ENCODE measurements at places on chromosomes 2 and 18. TPM values are rescaled to one million over a fixed set of nuclear protein-coding genes. Genes with fewer than 3 reads are reported as not detected.

Gene LRRTM4
- not detected for total RNA-seq

Gene MAL
- total RNA-seq: not detected

Gene NETO1
- not detected for total RNA-seq

Gene STAT4
- 1.1 TPM for total RNA-seq

Gene MC5R
- total RNA-seq: 0.69 TPM

Gene REL
- 3.1 TPM for total RNA-seq

Gene ZNF521
- 5.0 TPM for total RNA-seq

Gene MOB1A
- total RNA-seq: 95.6 TPM

Gene TUBA3E
- not detected for total RNA-seq

Gene PCARE
- not detected for total RNA-seq

Gene DOK6
- 11.2 TPM for total RNA-seq

Gene APLF
- 0.99 TPM for total RNA-seq

Gene HRH4
- 0.16 TPM for total RNA-seq

DNA sequence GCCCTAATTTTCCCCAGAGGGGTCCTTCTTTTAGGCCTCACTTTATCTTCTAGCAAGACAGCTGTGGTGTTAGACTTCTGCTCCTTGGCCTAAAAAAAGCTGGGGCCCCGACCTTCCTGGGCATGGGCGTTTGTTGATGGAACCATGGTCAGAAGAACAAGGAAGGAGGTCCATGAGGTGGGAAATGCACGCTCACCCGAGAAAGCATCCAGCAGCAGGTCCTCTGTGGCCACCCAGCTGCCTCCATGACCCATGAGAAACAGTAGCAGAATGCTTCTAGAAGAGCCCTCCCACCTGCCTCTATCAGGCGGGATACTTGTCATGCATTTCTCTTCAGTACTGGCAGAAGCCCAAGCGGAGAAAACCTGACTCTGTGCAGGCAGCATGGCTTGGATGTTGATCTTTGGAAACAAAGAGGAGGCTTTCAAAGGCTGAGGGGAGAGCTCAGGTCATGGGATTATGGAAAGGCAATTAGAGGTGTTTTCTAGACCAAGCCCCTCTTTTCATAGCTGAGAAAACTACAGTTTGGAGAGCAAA lies 249.1 kb downstream of the FAM210A start:
- DNase-seq: no peak

- DNase-seq: no peak
Measured at GRCh38 chr2:58740426-58740825, 499.3 kb upstream of the FANCL start.

DNA sequence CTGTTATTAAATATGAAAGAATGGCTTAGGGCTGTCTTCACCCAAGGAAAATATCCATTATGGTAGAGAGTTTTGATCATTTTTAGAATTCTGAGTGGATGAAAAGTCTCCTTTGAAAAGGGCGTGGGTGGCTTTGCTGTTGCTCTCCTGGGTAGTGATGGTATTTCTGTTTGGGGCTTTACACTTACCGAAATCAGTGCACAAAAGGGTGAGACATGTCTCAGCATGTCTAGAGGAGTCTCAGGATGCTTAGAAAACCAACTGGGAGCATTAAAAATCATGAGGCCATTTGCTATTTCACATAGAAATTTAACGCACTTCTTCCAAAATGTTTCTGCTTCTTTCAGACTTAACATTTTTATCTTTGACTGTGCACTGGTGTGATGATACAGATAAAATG lies 49.6 kb downstream of the ZCCHC2 start:
- no peak for DNase-seq

DNA sequence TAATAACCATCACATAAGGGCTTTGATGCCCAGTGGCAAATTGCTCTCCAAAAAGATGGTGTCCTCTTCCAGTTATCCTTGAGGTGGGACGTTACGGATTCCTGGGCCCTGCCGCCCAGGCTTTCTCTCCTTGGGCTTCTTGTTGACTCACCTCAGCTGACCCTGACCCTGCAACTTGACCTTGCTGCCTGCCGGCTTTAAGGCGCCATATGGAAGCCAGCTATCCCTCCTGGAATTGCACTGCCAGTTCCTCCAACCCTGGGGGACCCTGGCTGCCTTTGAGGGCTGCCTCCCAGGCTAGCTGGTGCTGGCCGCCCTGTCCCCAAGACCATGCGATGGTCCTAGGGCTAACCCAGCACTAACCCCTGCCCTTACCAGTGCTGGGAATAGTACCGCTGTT lies 28.3 kb upstream of the B3GNT7 start:
- no peak for DNase-seq

DNA sequence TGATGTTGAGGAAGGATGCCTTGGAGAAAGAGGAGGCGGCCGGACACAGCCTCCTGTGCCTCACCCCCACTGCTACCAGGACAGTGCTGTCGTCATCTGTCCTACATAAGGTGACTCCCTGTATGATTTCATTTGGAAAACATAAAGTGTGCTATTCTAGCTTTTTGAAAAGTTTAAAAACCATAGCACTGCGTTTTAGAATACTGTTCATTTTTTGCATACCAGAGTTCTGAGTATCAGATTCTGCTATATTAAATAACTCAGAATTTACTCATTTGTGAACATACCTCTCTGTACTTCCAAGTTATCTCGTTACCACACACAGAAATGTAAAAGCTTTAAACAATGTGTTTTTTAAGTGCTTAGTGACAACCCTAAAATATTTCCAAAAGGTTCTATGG lies 302.9 kb downstream of the LRRTM1 start:
- peak; percentile 9 for DNase-seq

GRCh38 chr2:233455006-233455405 lies 100.7 kb downstream of the DGKD start:
- DNase-seq: no peak

- peak; percentile 76 for DNase-seq
Measured at GRCh38 chr2:133841900-133842299, 273.6 kb upstream of the NCKAP5 start.

DNA sequence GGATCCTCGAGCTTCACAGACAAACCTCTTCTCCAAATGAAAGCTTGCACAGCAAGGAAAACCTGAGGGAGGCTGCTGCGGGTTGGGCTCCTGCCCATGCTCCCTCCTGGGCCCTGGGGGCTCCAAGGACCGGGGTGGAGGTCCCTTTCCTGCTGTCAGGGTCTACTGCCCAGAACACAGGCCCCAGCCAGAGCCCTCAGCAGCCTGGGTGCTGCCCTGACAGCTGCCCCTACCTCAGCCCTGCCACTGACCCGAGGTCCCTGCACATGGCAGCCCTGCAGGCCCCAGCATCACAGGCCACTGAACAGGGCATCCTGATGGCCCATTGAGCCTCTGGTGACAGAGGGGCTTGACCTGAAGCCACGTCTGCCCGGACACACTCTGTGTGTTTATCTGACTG lies 41.0 kb downstream of the CROCC2 start:
- no peak for DNase-seq

- no peak for DNase-seq
Measured at GRCh38 chr2:149122516-149122915, 84.0 kb downstream of the LYPD6B start.

GRCh38 chr18:23970161-23971096 lies 44.1 kb upstream of the TTC39C start:
- DNase-seq: no peak

- DNase-seq: no peak
Measured at GRCh38 chr2:55879976-55880375, 43.6 kb downstream of the EFEMP1 start.

DNA sequence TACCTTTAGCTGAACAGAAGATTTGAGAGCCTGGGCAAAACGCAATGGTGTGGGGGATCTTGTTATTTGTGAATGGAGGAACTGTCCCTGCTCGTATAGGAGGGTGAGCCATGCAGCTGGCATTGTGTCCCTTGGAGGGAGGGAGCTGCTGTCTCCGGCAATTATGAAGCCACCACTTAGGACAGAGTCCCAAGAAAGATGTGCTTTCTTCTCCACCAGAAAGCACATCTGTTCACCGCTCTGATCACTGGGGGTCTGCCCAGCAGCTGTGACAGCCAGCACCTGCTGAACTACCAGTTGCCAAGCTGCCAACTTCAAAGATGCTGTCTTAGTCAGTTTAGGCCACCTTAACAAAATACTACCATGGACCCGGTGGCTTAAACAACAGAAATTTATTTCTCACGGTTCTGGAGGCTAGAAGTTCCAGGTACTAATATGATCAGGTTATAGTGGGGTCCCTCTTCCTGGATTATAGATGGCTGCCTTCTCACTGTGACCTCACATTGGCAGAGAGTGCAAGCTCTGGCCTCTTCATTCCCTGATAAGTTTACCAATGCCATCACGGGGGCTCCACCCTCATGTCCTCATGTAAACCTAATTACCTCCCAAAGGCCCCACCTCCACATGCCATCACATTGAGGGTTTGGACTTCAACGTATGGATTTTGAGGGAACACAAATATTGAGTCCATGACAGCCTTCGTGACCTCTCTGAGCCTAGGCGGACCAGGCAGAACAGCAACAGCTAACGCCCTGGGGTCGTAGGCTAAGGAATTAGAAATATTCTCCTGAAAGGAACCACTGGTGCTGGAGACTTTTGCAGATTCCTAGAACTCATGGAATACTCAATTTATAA lies 148.3 kb downstream of the RHBDD1 start:
- DNase-seq: no peak

DNA sequence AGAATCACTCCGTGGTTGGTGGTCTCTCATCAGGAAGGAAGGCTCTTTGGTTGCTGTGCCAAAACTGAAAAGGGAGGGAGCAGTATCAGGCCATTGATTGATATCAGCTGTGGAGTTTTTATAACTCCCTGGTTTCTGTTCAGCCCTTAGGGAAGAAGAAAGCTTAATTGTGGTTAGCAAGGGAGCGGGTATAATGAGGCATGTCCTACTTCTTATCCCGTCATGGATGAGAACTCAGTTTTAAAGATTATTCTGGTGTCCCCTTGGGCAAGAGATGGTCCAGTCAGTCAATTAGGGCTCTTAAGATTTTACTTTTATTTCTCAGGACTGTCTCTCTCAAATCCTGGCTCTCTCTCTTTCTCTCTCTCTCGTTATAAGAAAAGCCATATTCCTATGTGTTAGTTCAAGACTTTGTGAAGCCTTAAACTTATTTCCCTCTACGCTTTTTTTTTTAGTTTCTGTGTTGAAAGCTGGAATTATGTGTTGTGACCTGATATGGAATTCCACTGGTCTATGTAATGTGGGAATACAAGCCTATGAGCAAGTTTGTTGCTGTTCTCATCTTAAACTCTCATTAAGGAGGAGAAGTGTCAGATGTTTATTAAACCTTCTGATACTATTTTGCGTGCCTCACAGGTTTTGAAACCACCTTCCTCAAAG lies 514.0 kb upstream of the CDH2 start:
- no peak for DNase-seq

DNA sequence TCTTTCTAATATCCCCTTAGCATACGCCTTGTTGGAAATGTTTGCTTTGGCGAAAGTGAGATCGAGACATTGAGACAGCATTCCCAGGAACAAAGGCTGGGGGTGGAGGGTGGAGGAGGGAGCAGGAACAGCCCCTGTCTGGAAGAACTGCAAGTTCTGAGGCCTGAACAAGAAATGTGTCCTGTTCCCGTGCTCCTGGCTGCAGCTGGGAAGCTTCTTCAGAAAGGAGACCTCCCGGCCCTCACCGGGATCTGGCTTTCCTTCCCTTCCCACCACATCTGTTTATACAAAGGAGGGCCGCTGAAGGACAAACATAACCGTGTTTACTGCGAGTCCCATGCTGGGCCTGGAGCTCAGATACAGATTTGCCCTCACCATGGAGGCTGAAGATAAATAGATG lies 35.9 kb downstream of the AFF3 start:
- DNase-seq: no peak

GRCh38 chr18:52333860-52334259 lies 6.1 kb upstream of the DCC start:
- no peak for DNase-seq

DNA sequence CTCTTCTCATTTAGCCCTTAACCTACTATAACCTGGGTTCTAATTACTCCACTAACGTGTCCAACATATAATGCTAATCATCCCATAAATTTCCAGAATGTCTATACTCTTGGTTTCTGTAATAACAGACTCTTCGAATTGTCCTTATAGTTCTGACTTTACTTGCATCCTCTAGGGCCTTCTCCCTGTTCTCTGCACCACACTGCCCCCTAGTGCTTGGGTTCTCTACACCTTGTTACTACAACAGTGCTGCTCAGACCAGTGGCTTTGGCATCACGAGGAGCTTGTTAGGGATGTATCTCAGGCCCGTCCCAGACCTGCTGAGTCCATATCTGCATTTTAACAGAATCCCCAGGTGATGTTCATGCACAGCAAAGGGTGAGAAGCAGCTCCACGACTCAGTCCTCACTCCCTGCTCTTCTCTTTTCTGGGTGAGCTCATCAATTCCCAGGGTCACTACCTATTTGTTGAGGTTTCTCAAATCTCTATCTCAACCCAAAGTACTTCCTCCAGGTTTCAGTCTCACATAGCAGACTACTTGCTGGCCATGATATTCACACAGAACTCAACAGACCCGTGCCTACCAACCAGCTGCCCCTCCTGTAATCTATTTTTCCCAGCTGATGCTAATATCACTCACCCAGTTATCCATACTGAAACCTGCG lies 14.5 kb upstream of the DDX1 start:
- peak; percentile 72 for DNase-seq

- DNase-seq: no peak
Measured at GRCh38 chr2:152127628-152128027, 28.8 kb upstream of the CACNB4 start.

GRCh38 chr2:169086893-169087467 lies 17.6 kb downstream of the DHRS9 start:
- no peak for DNase-seq

GRCh38 chr2:18924886-18925285 lies 335.5 kb upstream of the NT5C1B start:
- DNase-seq: no peak

DNA sequence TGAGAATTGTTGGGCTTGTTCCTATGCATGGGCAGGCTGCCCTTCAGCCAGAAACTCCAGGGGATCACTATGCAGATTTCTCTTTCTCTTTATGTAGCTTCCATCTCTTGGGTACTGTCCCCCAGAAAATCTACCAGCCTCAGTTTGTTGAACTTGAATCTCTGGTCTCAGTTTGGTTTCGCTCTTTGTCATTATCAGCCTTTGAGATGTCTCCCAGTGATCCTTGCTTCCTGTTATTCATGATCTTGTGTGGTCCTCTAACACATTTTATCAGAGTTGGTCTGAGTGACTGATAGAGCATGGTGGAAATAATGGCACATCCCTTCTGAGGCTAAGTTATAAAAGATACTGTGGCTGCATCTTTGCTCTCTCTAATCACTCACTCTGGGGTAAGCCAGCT lies 7.8 kb downstream of the TMEM87B start:
- DNase-seq: no peak

- no peak for DNase-seq
Measured at GRCh38 chr2:239905884-239906654, 119.1 kb downstream of the NDUFA10 start.

GRCh38 chr18:73663581-73663980 lies 484.1 kb downstream of the FBXO15 start:
- DNase-seq: peak; percentile 33

DNA sequence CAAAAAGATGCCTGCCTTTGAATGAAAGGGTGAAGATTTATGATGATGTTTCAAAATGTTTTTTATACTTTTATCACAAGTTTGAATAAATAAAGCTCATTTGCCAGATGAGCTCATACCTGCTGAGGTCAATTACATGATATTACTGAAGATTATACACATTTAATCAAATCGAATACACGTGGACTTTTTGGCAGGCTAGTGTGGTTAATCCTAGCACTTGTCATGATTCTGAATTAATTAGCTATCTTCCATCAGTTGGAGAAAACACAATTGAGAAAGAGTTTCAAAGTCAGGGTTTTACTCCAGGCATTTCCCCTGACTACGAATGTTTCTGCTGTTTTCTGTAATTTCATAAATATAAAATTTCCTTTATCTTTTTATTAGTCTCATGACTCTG lies 54.4 kb downstream of the LRPPRC start:
- no peak for DNase-seq

All from MG63 (cell line).